ENCODE measurements at places on chromosomes 5 and 9. TPM values are rescaled to one million over a fixed set of nuclear protein-coding genes. Genes with fewer than 3 reads are reported as not detected.

Gene GMCL2
- total RNA-seq: not detected

Gene SPINK7
- total RNA-seq: 37.3 TPM

Gene NKD2
- 1.3 TPM for total RNA-seq

Gene TOR4A
- 14.7 TPM for total RNA-seq

Gene RELL2
- total RNA-seq: 16.1 TPM

Gene SLIT3
- 1.4 TPM for total RNA-seq

Gene F2R
- 24.3 TPM for total RNA-seq

Gene SLC4A9
- 0.07 TPM for total RNA-seq

Gene LRRC19
- not detected for total RNA-seq

Gene ENHO
- not detected for total RNA-seq

Gene TMEM232
- 2.8 TPM for total RNA-seq

Gene DND1
- total RNA-seq: 0.36 TPM
